ENCODE measurements at places on chromosomes 1 and 21. TPM values are rescaled to one million over a fixed set of nuclear protein-coding genes. Genes with fewer than 3 reads are reported as not detected.

- no peak for DNase-seq
Measured at GRCh38 chr1:73862355-73862754, 335.6 kb downstream of the LRRIQ3 start.

- no peak for DNase-seq
Measured at GRCh38 chr1:230112131-230112701, 45.2 kb downstream of the GALNT2 start.

DNA sequence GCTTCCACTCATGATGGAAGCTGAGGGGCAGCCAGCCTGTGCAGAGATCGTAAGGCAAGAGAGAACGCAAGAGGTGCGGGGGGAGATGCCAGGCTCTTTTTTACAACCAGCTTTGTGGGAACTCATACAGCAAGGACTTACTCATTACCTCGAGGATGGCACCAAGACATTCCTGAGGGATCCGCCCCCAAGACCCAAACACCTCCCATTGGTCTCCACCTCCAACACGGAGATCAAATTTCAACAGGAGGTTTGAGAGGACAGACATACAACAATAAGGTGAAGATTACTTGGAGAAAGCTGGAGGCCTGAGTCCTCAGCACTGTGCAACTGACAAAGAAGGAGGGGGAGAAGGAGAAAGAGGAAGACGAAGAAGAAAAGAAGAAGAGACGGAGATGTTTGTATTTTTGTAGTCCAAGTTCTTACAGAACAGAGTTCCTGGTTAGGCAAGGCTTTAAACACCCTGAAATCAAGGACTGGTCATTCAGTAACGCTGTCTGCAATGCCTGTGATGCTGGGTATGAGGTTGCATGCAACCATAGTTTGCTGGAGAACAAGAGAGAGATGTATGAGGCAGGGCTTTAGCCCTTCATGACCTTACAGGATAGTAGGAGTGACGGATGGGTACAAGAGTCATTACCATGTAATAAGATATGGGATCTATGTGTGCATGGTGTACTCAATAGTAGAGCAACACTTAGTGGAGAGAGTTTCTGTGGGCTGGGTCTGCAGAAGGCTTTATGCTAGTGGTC lies 19.7 kb upstream of the GALNT2 start:
- DNase-seq: no peak

- DNase-seq: no peak
Measured at GRCh38 chr1:59485171-59485570, 188.3 kb downstream of the FGGY start.

DNA sequence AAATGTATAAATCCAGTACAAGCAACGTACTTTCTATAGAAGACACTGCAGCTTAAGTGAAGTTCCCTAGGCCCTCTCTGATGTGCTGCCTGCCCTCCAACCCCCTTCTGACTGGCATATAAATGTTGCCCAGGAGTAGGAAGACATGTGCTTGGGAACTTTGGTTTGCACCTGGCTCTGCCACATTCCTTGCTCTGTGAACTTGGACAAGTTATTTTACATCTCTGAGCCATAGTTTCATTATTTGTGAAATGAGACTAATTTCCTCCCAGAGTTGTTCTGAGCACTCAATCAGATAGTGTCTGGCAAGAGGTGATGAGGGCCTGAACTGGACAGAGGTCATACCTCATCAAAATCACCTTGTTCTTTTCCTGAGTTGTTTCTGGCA lies 3.5 kb upstream of the PHC2 start:
- DNase-seq: no peak

DNA sequence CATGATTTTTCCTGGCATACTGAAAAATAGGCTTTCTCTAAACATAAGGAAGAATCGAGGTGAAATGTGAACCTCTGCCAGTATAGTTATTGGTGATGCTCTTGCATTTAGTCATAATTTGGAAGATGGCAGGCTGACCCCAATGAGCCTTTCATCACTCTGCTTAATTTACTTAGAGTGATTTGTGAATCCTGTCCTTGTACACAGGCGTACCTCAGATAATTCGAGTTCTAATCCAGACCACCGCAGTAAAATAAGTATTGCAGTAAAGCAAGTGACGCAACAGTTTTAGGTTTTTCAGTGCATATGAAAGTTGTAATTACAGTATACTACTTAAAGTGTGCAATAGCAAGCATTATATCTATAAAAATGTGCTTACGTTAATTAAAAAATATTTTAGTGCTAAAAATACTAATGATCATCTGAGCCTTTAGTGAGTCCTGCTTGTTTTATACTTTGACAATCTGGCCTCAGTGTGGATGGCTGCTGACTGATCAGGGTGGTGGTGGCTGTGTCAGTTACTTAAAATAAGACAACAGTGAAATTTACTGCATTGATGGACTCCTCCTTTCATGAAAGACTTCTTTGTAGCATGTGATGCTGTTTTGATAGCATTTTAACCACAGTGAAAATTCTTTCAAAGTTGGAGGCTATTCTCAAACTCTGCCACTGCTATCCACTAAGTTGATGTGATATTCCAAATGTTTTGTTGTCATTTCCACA lies 1.7 kb downstream of the PKNOX1 start:
- DNase-seq: peak; percentile 70

GRCh38 chr21:35291973-35292627 lies 243.0 kb upstream of the RUNX1 start:
- DNase-seq: peak; percentile 86

DNA sequence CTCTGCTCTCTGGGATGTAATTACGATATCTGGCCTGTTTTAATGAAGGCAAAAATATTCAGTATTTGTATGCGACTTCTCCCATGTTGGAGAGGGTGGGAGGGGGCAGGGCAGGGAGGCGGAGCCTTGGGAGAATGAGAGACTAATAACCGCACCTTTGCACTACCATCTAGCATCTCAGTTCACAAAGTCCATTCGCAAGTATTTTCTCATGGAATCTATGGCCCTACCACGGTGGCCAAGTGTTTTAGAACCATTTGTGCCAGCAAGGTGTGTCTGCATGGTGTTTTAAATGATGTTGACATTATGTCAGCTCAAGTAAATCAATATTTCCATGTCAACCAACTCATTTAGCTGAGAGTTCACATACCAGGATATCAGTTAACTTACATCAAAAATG lies 14.3 kb upstream of the BLACAT1 start:
- DNase-seq: no peak

- peak; percentile 5 for DNase-seq
Measured at GRCh38 chr1:74426208-74426937, 86.0 kb downstream of the LRRC53 start.

DNA sequence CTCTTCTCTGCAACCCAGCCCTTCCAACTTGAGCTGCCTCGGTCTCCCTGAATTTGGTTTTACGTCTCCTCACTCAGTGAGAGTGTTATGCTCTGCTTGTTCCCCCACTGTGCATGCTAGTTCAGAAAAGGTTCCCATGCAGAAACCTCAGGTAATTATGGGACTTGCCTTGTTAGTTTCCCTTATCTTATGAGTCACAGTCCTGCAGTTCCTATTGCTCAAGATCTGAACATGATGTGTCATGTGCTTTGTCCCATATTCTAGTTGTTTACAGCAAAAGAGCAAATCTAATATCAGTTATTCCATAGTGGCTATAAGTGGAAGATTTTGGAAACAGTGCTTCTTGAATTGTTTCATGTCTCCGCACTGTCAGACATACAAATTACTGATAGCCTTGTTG lies 74.4 kb downstream of the DUSP10 start:
- DNase-seq: no peak

DNA sequence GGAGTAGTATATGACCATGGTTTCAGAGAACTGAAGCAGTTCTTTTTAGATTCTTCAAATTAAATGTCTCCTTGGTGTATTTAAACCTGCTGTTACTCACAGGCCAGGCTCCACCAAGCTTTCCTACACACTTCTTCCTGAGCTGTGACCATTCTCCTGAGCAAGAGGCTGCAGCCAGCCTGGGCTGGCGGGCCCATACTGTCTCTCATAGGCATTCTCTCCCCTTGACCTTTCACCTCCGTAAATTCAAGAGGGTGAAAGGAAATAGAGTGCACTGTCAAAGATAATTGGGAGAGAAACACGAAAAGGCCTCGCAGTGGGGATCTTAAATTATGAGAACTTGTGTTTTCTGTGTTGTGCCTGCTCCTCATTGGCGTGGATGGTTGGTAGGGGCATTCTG lies 2.3 kb downstream of the ARF1 start:
- DNase-seq: no peak

DNA sequence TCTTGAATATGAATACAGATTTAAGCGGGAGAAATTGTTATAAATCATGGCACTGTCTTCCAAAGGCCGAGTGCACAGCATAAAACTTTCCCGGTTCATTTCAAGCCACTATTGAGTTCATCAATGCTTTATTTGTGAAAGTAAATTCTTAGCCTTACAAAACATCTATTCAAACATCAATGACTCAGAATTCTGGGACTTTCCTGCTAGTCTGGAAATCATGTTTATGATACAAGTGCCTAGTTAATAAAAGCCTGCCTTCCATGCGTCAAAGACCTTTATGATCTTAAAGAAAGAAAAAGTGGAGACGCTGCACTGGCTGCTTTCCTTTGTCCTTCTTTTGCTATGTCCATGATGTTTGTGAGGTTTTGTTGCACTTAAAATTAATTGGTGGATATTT lies 137.7 kb downstream of the SETD4 start:
- DNase-seq: no peak

DNA sequence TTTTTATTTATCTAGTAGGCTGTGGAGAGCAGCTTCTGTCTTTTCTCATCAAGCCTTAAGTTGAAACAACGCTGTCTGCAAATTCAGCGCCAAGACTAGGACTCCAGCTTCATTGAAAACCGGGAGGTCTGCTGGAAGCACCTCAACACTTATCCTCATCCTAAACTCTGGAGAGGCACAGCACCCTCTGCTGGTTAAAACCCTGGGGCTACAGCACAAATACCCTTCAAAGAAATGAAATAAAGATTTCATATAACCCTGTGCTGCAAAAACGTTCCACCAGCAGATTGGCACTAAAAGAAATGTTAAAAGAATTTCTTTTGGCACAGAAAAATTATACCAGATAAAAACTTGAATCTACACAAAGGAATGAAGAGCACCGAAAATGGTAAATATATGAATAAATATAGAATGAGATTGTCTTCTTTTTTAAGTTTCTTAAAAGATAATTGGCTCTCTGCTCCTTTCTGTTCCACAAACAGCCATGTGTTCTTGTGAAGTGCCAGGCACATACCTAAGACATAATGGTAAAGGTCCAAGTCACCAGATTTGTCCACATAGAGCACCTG lies 227.7 kb upstream of the SAMSN1 start:
- peak; percentile 33 for DNase-seq

- DNase-seq: no peak
Measured at GRCh38 chr21:41250519-41250918, 66.1 kb upstream of the FAM3B start.

GRCh38 chr1:108617008-108617723 lies 43.7 kb downstream of the HENMT1 start:
- DNase-seq: no peak

GRCh38 chr1:158103861-158104522 lies 76.7 kb upstream of the CD1D start:
- no peak for DNase-seq

DNA sequence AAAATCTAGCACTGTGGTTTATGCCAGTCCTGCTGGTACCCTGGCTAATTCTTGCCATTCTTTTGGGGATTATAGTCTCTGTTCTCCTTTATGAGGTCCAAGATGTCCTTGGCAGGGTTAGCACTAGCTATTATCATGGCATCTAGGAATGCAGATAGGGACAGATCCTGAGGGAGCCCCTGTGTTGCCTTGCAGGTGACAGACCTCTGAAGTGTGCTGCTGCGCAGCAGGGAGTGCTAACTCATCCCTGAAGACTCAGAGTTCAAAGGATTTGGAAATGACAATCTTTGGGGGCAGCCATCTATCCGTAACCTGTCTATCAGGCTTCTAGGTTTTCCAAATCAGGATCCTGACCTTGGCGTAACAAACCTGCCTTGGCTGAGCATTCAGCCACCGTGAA lies 16.3 kb downstream of the ZFYVE9 start:
- DNase-seq: no peak

DNA sequence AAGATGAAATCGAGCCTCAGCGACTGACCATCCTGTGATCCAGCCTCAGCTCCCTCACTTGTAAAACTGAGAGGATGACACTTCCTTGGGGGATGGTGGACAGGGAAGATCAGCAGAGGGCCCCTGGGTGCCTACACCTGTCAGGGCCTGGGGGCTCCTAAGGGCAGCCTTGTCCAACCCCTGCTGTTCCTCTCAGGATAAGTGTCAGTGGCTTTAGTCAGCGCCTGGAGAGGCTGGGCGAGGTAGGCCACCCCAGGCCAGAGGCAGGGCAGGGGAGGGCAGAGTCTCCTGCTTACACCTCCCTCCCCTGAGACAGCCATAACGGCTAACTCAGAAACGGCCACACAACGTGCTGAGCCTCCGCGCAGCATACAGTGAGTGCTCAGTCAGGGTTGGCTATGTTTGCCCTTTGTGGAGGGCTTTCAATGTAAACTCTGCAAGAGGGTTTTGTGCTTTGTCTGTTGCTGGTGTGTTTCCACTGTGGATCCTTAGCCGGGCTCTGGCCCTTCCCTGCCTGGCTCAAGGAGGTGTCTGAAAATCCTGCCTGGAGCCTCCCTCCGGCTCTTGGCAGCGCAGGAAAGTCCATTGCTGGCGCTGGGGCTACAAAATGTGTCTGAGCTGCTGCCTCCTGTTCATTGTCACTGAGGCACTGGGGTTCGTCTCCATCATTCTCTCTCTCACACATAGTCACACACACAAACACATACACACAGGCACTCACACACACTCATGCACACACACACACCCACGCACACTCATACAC lies 588.4 kb downstream of the PTPRU start:
- no peak for DNase-seq

The GSTM5 gene
- not detected for total RNA-seq

The PTGER3 gene
- total RNA-seq: 0.21 TPM

The CHI3L1 gene
- total RNA-seq: 1.2 TPM

The CCDC185 gene
- total RNA-seq: not detected

The SLC35F3 gene
- total RNA-seq: not detected

The TLR5 gene
- 2.3 TPM for total RNA-seq

The CACNA1E gene
- total RNA-seq: 3.8 TPM

The HPCAL4 gene
- total RNA-seq: 0.78 TPM

The COL9A2 gene
- 0.94 TPM for total RNA-seq
